ENCODE measurements at places on chromosomes 5 and 9.

GRCh38 chr9:131752231-131752884, 12.5 kb upstream of the RAPGEF1 start:
- DNase-seq = no peak

DNA sequence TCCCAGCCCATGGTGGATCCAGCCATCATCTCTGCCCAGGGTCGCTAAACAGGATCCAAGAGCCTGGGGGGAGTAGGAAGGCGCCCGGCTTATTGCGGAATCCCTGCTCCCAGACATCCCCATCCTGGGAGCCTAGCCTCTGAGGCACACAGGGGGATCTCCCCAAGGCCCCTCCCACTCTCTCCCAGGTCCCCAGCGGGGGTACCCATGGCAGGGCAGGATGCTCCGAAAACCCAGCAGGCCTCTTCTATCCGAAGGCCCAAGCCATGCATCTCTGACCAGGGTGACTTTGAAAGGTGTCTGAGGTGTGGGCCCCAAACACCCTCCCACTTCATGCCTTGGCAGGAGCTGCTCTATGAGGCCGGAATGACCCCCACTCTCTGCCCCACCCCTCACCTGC, 81.7 kb upstream of the RUFY1 start:
- DNase-seq = no peak

DNA sequence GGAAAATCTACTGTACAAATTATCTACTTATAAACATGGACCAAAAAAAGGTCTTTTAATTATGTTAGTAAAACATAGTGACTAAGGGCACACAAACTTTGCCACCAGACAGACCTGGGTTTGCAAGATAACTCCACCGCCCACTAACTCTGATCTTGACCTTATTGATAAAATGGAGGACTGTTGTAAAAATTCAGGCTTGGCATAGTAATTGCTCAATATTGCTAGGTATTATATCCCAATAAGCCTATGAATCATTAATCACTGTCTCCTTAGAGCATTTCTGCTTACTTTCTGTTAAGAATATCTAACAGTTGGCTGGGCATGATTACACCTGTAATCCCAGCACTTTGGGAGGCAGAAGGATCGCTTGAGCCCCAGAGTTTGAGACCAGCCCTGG, 3.8 kb downstream of the C9orf40 start:
- no peak for DNase-seq

DNA sequence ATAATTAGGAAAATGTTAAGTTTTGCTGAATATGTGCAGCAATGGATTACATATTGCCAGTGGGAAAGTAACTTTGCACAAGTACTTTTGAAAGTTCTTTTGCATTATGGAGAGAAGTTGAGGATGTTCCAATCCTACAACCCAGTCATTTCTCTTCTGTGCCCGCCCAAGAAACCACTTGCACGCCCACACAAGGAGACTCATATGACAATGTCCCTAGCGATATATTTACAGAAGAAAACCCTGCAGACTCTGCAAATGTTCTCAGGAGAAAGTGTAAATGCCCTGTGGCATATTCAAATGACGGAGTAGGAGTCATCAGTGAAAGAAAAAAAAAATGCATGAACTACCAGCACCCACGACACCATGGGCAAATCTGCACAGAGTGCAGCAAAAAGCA, 356.5 kb downstream of the CTNND2 start:
- DNase-seq = no peak

DNA sequence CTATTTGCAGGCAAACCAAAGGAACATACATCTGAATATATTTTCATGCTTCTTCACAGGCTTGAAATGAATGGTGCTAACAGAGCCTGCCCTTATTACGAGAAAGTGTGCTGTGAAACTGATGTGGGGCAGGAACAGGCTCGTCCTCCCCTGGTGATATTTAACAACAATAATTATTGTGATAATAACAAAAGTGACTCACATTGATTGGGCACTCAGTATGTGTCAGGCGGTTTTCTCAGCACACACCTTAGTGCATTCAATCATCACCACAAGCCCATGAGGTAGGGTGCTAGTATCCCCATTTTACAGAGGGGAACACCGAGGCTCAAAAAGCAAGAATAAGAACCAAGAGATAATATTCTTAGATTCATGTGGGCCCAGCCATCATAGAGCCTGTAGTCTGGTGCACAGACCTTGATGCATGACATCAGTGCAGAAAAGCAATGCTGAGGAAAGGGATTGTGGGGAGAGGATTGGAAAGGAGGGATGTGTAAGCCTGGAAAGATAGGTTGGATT, 18.1 kb upstream of the BOD1 start:
- no peak for DNase-seq

GRCh38 chr5:79022771-79023170, 37.7 kb upstream of the ARSB start:
- DNase-seq = no peak

DNA sequence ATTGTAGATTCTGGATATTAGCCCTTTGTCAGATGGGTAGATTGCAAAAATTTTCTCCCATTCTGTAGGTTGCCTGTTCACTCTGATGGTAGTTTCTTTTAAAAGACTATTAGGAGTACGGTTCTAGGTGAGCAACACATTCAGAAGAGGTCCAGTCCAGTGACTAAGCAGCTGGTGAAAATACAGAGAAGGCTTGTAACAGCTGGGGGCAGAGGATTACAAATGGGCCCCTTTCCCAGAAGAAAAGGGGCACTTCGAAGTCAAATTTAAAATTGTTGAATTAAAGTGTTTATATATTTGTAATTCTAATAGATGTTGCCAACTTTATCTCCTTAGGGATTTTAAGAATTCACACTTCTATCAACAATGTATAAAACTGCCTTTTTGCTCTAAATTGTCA, 720.5 kb downstream of the TLE4 start:
- DNase-seq = no peak

DNA sequence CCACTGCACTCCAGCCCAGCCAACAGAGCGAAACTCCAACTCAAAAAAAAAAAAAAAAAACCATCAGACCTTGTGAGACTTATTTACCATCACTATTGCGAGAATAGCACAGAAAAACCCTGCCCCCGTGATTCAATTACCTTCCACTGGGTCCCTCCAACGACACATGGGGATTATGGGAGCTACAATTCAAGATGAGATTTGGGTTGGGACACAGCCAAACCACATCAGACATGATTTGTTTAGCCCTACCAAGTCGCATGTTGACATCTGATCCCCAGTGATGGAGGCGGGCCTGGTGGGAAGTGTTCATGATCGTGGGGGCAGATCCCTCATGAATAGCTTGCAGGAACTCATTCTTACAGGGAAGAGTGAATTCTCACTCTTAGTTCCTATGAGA, 26.6 kb downstream of the MYO10 start:
- no peak for DNase-seq

GRCh38 chr5:140611020-140611521, 21.9 kb downstream of the CD14 start:
- DNase-seq = no peak

- no peak for DNase-seq
Observed at GRCh38 chr5:122180863-122181548, 51.7 kb downstream of the ZNF474 start.

- no peak for DNase-seq
Observed at GRCh38 chr5:131509801-131510200, 125.2 kb downstream of the RAPGEF6 start.

DNA sequence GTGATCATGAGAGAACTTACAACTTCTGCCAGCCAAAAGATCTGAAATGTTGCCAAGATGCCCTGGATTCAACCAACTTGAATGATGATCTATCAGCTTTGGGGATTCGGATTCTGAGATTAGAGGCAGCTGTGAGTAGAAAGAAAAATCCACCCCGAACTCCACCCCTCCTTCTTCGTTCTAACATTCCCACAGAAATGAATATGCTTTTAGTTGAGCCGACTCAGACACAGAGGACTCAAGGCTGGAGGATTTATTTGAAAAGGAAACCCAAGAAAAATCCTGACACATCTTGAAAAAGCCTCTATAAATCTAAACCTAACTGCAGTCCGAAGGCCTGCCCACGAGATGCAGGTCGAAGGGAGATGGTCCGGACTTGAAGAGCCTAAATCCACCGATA, 275.0 kb downstream of the GAS1 start:
- no peak for DNase-seq

GRCh38 chr5:80615266-80615914, 39.1 kb upstream of the MSH3 start:
- no peak for DNase-seq

DNA sequence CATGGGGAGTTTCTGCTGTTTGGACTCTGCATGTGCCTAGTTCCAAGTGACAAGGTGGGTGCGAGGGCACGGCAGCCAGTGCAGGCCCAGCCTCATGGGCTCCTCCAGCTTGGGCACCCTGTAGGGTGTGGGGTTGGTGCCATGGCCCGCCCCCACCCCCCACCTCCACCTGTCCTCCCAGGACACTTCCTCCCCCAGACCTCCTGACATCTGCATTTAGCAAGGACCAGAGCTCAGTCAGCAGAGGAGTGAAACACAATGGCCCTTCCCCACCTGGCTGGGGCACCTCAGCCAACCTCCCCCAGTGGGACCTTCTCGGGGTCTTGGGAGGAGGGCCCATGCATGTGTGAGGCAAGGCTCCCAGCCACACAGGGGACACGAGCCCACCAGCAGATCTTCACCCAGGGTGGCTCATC, 1.9 kb upstream of the NKD2 start:
- no peak for DNase-seq

- DNase-seq = no peak
Observed at GRCh38 chr5:93120051-93120450, 461.0 kb downstream of the NR2F1-AS1 start.

- DNase-seq = no peak
Observed at GRCh38 chr9:3008091-3008490, 164.2 kb upstream of the PUM3 start.
